SJSA1 (cell line): ENCODE measurements at places on chromosomes 5 and 9.

DNA sequence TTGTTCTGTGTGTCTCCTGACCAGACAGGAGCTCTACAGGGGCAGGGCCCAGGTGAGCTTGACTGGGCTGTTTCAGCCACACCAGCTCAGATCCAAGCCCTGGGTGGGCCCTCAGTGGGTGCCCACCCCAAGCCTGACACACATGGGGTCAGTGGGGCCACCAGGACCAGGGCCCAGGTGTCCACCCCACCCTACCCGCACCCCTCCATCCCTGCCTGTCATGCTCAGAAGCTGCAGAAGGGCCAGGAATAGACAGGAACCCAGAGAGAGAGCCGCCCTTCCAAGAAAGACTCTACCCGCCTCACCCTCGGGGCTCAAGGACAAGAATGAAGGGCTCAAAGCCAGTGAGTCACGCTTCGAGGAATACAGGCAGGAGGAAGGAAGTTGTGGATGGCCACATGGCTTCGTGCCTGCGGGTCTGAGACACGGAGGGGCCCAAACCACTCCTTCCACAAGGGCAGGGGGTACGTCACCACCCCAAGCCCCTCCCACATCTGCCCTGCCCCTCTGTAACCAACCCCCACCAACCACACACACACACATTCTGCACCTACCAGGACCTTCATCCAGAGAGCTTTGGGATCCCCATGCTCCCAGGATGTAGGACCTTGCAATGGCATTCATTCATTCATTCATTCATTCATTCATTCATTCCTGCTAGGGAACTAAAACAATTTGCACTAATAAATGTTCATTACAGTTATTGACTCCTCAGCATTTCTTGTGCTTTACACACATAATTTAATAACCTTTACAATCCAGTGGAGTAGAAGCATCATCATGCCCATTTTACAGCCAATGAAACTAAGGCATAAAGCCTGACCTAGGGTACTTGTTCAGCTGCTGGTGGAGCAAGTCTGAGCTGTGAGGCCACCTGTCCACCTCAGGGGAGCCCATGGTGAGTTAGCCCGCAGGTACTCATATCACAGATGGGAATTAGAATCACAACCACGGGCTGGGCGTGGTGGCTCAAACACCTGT, 55.9 kb upstream of the STXBP1 start:
- DNase-seq, result peak; percentile 87

- peak; percentile 63 for DNase-seq
These were observed 39.6 kb upstream of the SYNPO start for GRCh38 chr5:150600616-150601490.

DNA sequence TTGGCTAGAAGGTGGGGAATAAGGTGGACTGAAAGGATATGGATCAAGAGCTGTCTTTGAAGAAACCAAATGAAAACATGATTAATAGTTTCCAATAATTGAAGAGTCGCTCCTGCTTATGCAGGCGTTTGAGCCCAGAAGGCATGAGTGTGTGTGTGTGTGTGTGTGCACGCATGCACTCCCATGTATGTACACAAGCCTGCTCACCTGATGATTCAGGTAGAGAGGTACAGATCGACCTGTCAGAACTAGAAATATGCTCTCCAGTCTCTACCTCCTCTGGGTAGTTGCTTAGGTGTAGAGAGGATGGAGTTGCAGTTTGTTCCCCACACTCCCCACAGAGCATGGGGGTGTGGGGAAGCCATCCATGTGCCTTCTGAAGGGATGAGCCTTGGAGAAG, 1.1 kb upstream of the FGF1 start:
- no peak for DNase-seq

- DNase-seq, result no peak
These were observed 1.1 kb upstream of the FAM78A start for GRCh38 chr9:131277287-131277909.

DNA sequence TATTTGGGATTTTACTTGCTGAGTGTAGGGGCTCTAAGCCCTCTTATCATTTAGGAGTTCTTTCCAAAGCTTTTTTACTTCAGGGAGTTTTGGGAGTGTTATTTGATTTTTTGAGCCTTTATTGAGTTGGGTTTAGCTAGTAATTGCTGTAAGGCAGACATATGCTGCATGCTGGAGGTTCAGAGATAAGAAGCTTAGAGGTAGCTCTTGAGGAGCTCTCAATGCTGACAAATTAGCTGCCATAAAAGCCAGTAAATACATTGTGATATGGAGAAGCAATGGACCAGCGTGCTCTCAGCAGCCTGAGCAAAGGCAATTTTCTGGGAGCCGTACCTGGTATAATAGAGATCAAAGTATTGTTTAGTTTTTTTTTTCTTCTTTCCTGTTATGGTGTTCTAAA, 11.6 kb downstream of the ARHGEF28 start:
- DNase-seq, result no peak

DNA sequence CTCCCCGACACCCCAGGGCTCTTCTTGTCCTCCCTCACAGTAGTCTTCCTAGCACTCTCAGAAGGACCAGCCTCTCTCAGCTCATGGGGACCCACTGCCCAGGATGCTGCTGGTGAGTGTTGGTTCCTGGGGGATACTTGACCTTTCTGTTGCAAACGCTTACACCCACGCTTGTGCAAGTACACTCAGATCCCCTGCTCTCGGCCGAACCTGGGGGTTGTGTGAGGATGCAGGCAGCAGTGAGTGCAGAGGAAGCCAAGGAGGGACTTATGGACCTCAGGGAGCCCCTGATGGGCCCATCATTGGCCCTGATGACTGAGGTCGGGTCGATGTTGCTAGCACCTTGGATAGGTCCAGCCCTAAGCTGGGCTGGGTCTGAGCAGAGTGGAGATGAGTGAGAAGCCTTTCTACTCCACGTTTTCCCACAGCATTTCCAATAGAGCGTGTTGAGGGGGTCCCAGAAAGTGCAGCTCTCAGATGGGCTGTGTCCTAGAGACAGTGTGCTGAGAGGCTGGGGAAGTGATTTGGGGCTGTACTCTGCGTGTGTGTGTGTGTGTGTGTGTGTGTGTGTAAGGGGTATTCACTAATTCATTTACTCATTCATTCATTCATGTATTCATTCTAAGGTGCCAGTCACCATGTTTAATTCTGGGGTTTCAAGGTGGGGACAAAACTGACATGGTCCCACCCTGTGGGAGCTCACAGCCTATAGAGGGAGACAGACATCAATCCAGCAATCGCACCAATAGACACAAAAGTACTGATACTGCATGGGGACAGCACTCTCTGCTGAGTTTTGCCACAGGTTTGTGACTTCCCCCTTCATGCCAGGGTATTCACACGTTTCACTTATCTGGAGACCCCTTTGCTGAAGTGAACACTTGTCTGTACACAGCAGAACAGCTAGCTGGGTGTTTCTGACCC, 25.2 kb upstream of the PITX1 start:
- DNase-seq, result no peak

DNA sequence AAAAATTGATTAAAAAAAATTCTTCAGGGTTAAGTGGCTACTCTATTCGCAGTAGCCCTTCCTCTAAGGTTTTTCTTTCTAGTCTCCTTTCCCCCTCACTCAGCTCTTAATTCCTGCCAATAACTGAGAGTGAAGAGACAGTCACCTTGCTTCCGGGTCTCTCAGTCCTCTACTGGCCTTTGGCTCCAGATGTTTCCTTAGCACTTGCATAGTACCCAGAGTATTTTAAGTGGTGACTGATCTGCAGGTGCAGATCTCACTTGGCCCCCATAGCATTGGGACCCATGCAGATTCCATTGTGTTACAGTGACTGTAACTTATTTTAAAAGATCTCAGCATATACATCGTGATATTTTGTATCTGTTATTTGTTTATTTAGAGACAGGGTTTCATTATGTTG, 66.2 kb downstream of the GCNT1 start:
- no peak for DNase-seq

GRCh38 chr9:137268538-137269201, 8.9 kb upstream of the TOR4A start:
- DNase-seq, result no peak

GRCh38 chr9:28024676-28025075, 451.4 kb upstream of the C9orf72 start:
- DNase-seq, result no peak

DNA sequence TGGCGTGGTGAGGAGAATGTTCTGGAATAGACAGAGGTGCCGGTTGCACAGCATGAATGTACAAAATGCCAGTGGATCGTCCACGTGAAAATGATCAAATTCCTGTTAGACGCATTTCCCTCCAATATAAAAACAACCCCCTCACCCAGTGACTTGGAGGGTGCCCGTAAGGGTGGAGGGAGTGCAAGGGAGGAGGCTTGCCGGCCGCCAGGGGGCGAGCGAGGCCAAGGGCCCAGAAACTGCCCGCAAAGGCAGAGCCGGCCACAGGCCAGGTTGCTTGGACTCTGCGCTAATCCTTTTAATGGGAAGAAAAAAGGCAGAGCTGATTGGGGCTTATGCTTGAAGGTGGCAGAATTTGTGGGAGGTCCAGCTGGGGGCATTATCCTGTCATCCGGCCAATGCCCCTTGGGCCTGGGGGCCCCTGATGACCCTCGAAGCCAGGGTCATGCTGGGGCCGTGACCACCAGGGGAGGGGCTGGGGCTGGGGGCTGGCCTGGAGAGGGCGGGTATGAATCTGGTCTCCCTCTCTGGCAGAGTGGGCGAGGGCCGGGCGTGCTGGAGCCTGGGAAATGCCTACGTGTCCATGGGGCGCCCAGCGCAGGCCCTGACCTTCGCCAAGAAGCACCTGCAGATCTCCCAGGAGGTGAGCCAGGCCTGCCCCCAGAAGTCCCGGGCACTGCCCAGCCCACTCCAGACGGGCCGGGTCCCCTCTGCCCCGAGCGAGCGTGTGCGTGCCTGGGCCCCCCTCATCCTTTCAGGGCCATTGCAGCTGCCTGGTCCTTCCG, 12.0 kb downstream of the GPSM1 start:
- DNase-seq, result peak; percentile 45

GRCh38 chr5:111132076-111132475, 39.9 kb downstream of the WDR36 start:
- no peak for DNase-seq

DNA sequence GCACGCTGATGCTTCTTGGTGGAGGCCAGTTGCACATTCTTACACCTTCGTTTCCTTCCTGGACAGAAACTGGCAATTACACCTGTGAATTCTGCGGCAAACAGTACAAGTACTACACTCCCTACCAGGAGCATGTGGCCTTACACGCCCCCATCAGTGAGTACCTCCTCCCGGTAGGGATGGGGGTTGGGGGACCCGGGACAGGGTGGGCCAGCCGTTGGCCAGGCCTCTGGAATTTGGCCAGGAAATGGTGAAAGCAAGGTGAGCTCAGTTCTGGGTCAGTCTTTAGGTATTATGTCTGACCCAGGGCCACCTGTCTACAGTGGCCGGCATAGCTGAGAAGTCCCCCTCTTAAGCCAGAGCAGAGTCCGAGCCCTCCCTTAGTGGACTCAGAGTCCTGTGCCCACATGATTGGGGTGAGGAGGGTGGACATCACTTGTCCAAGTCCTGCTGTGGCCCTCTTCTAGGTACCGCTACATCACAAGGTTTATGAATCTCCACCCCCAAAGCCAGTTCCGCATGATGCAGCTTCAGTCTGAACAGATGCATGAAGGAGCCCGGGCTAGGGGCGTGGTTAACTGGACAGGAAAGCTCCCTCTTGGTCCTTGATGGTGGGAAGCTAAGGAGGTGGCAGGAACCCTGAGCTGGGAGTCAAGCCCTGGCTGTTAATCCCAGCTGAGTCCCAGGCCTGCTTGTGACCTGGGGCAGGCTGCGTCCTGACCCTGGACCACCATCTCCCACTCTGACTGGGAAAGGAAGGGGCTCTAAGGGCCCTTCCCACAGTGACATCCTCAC, 61.3 kb downstream of the AMBP start:
- no peak for DNase-seq

DNA sequence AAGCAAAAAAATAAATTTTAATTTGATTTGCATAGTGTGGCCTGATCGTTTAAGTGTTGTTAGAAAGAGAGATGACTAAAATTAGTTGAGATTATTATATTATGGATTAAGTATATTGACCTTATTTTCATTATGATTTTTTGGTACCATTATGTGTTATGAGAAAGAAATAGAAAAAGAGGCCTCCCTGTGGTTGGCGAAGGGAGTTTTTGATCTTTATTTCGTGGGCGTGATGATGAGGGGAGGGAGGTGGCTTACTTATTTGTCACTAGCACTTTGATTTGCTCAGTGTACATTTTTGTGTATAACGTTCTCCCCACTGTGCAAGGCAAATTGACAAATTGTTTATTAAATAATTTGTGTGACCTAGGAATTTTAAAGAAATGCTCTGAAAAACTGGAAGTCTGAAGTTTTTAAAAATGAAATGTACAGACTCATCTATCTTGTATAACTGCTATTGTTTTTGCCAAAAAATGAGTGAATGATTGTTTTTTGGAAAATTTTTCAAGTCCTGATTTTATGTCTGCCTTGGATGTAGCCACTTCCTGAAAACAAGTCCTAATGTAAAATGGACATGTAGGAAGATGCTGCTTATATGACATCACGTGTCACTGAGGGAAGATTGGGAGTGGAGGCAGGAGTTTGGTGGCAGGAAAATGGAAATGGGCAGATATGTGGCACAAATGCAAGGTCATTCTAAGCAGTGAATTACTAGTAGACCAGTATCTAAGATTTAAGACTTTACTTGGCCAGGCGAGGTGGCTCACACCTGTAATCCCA, 3.0 kb downstream of the DAPK1 start:
- peak; percentile 38 for DNase-seq

GRCh38 chr9:134223091-134223490, 58.7 kb upstream of the RNU6ATAC start:
- DNase-seq, result no peak

DNA sequence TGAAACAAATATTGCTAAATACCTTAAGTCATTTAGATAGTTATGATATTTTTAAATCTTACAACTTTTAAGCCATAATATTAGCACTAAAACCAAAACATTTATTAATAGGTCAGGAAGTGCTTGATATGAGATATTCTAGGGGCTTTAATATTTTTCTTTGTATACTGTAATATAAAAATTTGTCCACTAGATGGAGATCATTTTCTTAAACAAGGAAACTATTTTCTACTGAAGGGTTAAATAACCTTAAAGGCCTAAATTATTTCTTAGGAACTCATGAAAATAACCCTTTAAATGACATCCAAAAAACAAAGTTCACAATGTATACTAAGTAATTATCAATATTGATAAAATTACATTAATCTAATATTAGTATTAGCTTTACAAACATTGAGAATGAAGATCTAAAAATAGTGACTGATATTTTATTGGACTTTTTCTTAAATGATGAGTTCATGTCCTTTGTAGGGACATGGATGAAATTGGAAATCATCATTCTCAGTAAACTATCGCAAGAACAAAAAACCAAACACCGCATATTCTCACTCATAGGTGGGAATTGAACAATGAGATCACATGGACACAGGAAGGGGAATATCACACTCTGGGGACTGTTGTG, 635.7 kb downstream of the RAB3C start:
- no peak for DNase-seq

GRCh38 chr9:14932231-14932630, 22.0 kb upstream of the FREM1 start:
- DNase-seq, result no peak

DNA sequence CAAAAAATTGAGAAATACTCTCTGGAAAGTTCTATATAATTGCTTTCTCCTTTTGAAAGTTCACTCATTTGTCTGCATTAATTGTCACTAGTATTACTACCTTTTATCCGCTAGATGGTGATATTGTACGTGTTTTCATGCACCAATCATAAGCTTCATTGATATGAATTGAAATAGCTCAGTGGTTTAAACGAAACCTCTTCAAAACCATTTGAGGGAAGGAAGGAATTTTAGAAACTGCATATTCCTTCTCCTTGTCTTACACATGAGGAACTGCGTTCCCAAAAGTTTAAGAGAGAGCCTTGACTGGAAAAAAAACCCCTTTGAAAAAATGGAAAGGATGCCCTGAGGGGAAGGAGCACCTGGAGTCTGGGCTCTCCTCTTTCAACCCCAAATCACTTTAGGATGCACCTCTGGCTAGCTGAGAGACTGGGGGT, 98.6 kb downstream of the YTHDC2 start:
- DNase-seq, result peak; percentile 46

- peak; percentile 76 for DNase-seq
These were observed 11.9 kb downstream of the GRIN1 start for GRCh38 chr9:137150617-137151457.
